ENCODE measurements at places on chromosomes 2 and 18.
A peak's percentile ranks its signal among the peaks of the same experiment; 100 is the strongest.

DNA sequence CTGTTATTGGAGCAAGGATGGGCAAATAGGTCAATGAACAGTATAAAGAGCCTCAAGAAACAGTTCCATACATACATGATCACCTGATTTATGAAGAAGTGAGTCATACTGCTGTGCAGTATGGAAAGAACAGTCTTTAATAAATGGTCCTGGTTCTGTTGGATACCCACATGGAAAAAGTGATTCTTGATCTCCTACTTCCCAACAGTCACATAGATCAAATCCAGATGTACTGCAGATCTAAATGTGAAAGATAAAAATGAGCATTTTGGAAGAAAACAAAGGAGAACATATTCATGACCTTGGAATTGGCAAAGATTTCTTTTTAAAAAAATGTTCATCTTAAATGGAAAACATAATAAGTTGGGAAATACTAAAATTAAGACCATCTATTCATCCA lies 75.8 kb downstream of the CCDC148 start:
- no peak for DNase-seq

GRCh38 chr2:150621526-150622213 lies 134.2 kb upstream of the RND3 start:
- DNase-seq, result peak; percentile 94

GRCh38 chr2:12858786-12859185 lies 142.1 kb downstream of the TRIB2 start:
- DNase-seq, result no peak

- no peak for DNase-seq
Observed at GRCh38 chr2:180646756-180647155, 333.6 kb upstream of the UBE2E3 start.

DNA sequence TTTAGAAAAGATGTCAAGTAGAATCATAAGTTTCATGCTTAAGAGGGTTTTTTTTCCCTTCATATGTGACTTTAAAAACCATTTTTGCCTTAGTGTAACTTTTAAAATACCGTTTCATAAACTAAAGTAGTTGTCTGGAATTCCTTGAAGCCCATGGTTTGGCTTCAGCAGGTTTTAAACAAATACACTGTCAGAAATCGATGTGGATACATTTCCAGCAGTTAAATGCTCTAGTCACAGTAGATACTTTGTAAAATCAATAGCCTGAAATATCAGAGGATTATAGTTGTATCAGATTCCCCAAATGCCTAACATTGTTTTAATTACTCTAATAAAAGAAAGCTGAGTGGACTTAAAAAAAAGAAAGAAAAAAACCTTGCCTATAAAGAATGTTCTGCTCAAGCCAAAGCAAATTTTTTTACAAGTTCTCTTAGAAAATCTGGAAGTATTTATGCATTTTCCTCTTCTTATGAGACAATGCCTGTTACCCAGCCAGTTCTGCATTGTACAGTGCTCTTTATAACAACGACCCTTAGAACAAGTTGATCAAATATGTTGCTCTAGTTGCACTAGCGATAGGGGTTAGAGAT lies 260.5 kb downstream of the LTBP1 start:
- no peak for DNase-seq

GRCh38 chr2:197711578-197711977 lies 6.4 kb downstream of the MARS2 start:
- peak; percentile 69 for DNase-seq

- no peak for DNase-seq
Observed at GRCh38 chr2:97869722-97870346, 125.9 kb downstream of the TMEM131 start.

Measured in fibroblast of mammary gland (primary cell).